ENCODE measurements at places on chromosomes 4 and X.

DNA sequence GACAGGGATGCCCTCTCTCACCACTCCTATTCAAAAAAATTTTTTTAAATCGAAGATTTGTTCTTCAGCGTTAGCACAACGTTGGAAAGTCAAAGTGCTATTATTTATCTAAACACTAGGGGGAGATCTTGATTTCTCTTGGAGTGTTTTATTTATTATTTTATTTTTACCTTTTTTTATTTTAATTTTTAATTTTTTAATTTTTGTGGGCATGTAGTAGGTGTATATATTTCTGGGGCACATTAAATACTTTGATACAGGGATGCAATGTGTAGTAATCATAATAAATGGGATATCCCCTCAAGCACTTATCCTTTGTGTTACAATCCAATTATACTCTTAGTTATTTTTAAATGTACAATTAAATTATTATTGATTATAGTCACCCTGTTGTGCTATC lies 37.4 kb upstream of the SLC10A4 start:
- DNase-seq, result no peak

- no peak for DNase-seq
Observed at GRCh38 chr4:58274553-58274952, 1164.4 kb upstream of the IGFBP7 start.

DNA sequence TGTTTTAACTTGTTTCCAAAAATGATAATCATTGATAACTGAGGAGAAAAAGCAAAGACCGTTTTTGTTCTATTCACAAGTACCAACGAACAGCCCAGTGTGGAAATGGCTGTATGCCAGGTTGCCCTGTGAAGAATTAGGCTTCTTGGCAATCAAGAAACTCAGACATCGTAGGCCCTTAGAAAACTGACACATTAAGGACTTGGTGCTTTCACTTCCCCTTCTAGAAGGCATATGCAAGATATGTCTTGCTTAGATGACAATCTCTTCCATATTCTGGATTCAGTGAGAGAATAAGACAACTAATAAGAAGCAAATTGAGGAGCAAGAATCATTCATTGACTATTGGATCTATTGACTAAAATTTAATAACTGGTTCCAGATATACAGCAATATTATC lies 56.6 kb downstream of the ANAPC10 start:
- DNase-seq, result no peak

- DNase-seq, result no peak
Observed at GRCh38 chr4:110778521-110778920, 155.6 kb upstream of the PITX2 start.

DNA sequence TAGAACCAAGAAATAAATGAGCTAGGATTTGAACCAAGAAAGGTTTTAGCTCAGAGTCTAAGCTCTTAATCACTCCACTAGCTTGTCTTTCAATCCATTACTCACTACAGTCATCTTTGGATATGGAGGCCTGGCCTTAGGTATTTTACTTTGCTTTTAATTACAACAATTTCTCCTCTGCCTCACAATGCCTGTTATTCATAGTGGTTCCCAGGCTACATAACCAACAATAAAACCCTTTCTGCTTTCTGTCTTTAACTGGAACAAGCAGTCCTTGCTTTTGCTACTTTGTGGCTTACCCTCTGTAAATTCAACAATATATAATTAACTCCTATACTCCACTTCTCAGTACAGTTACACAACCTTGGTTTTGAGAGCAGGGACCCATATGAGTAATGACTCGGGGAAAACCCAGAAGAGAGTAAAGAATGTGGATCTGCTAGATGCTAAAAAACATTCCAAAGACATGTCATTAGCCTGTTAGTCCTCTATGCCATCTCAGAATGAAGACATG lies 94.7 kb upstream of the NAP1L5 start:
- no peak for DNase-seq

DNA sequence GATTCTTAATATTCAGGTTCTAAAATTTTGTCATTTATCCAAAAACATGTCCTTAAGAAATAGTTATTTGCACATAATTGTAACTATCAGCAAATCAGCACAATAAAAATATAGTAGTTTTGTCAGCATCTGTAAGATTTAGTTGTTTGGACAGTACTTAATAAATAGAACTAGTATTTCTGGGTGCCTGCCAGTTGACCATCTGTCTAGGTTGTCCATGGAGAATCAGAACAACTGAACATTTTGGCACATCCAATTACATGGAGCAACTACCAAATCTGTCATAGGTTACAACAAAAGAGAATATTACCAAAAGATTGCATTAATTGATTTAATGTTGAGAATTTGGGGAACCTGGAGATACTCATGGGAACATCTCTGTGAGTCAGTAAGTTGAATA lies 305.5 kb upstream of the TACR3 start:
- DNase-seq, result no peak

DNA sequence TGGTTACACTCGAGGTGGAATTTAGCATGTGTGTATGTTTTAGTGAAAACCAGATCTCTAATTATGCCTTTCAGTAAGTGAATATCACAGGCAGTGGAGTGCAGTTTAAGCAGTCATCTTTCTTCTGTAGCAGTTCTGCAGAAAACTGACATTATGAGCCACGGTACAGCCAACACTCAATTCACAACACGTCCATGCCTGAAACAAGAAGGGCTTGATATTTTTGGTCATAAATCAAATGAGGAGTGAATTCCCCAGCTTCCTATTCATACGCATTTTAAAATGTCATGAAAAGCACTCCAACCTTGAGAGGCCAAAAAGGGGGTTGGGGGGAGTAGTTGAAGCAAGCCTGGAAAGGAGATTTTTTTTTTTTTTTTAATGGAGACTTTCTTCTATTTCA lies 316.7 kb downstream of the ARHGAP10 start:
- no peak for DNase-seq

DNA sequence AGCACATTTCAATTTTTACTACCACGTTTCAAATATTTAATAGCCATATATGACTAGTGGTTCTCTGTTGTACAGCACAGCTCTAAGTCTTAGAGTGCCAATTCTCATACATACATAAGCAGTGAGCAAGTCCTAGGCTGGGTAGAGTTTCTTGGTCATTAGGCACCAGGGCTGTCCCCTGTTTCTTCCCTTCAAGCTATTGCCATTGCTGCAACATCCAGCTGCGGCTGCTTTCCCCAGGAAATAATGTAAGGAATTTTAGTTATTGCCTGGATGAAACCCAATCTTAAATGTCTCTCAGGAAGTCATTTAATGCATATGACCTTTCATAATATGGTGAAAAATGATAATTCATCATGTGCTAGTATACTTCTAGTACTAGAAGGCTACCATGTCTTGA lies 74.1 kb upstream of the PPP3CA start:
- no peak for DNase-seq

- no peak for DNase-seq
Observed at GRCh38 chr4:127174616-127175015, 458.1 kb upstream of the INTU start.

- DNase-seq, result no peak
Observed at GRCh38 chr4:187059021-187059420, 335.4 kb upstream of the FAT1 start.

- no peak for DNase-seq
Observed at GRCh38 chr4:150072906-150073714, 5.1 kb upstream of the DCLK2 start.

GRCh38 chr4:124937993-124938392 lies 225.5 kb upstream of the ANKRD50 start:
- no peak for DNase-seq

DNA sequence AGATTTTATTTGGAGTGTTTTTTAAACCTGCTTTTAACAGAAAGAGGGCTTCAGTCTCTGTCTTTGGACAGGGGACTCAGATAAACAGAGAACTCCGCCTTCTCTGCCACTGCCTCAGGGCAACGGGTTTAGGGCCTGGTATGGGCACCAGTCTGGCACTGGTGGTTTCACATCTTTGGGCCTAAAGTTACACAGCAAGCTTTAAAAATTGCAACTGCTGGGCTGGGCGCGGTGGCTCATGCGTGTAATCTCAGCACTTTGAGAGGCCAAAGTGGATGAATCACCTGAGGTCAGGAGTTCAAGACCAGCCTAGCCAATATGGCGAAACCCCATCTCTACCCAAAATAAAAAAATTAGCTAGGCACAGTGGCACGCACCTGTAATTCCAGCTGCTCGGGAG lies 10.3 kb upstream of the NAT8L start:
- no peak for DNase-seq
